Panc1 (cell line): ENCODE measurements at places on chromosomes 5 and 9.

DNA sequence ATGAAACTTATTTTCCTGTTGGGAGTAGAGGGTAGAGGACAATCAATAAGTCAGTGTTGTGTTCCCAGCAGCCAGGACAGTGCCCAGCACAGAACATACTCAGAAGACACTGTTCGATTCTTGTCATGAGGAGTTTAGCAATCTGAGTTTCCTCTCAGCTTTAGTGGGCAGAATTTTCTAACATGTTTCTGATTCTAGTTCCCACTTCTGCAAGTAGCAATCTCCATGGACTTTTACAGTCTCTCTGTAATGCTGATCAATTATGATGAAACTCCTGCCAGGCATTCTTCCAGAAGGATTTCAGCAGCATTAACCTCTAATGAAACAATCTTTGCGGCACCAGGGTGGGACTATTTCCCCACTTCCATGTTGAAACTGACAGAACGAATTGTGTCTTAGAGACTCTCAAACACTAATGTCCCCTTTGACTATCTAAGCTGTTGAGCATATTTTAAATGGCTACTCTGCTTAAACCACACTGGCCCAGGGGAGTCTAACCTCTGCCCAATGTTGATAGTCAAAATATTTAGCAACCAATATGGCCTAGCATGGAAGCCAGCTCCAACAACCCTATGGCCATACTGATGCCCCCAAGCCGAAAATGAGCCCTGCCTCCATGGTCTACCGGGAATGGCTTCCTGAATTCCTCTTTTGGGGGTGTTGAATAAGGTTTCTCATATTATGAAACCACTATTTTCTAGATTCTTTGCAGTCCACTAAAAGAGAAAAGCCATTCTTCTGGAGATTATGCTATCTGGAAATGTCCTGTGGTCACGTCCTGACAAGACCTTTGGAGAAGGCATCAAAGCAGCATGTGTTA is 484.3 kb downstream of the BNC2 start:
- no peaks in the 10 kb centered on the region for H3K27me3 ChIP-seq
- H3K36me3 ChIP-seq, result no peaks in the 10 kb centered on the region

GRCh38 chr9:80294955-80295354 is 723.2 kb downstream of the TLE4 start:
- no peaks in the 10 kb centered on the region for H3K36me3 ChIP-seq
- H3K27me3 ChIP-seq, result no peaks in the 10 kb centered on the region

DNA sequence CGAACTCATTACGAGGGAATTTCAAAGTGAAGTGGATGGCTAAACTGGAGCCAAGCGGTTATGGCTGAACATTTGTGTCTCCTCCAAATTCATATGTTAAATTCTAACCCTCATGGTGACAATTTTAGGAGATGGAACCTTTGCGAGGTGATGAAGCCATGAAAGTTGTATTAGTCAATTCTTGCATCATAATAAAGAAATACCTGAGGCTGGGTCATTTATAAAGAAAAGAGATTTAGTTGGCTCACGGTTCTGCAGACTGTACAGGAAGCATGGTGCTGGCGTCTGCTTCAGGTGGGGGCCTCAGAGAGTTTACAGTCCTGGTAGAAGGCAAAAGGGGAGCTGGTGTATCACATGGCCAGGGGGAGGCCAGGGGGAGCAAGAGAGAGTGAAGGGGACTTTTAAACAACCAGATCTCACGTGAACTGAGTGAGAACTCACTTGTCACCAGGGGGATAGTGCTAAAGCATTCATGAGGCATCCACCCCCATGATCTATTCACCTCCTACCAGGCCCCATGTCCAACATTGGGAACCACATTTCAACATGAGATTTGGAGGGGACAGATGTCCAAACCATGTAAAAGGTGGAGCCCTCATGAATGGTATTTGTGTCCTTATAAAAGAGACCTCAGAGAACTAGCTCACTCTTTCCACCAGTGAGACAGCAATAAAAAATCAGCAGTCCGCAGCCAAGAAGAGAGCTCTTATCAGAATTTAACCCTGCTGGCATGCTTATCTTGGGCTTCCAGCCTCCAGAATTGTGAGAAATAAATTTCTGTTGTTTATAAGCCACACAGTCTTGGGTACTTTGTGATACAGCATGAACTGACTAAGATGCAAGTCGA is 143.4 kb downstream of the MTRR start:
- no peak overlapping the region for H3K27ac ChIP-seq
- no peaks in the 10 kb centered on the region for H3K4me1 ChIP-seq
- H3K36me3 ChIP-seq, result no peaks in the 10 kb centered on the region

- no peak overlapping the region for H3K4me3 ChIP-seq
- H3K36me3 ChIP-seq, result no peaks in the 10 kb centered on the region
- H3K4me1 ChIP-seq, result no peaks in the 10 kb centered on the region
- H3K27ac ChIP-seq, result no peak overlapping the region
Observed at GRCh38 chr9:107983181-107983603, 493.6 kb upstream of the KLF4 start.

DNA sequence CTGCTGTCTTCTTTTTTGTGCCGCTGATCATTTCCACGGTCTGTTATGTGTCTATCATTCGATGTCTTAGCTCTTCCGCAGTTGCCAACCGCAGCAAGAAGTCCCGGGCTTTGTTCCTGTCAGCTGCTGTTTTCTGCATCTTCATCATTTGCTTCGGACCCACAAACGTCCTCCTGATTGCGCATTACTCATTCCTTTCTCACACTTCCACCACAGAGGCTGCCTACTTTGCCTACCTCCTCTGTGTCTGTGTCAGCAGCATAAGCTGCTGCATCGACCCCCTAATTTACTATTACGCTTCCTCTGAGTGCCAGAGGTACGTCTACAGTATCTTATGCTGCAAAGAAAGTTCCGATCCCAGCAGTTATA is 17.1 kb downstream of the F2R start:
- H3K4me1 ChIP-seq, result no peaks in the 10 kb centered on the region; the same call in 1 of the 2 replicates
- H3K27me3 ChIP-seq, result no peaks in the 10 kb centered on the region
- no peak for DNase-seq
- H3K4me3 ChIP-seq, result no peak overlapping the region

GRCh38 chr5:81852291-81853029 is 101.6 kb upstream of the SSBP2 start:
- DNase-seq, result no peak
- H3K4me3 ChIP-seq, result peak overlapping the region; percentile 34
- peak overlapping the region; percentile 53 for H3K27ac ChIP-seq
- H3K36me3 ChIP-seq, result no peaks in the 10 kb centered on the region

- no peak for DNase-seq
- no peaks in the 10 kb centered on the region for H3K4me1 ChIP-seq
- no peaks in the 10 kb centered on the region for H3K36me3 ChIP-seq
- no peak overlapping the region for H3K4me3 ChIP-seq
- H3K27me3 ChIP-seq, result no peaks in the 10 kb centered on the region
Observed at GRCh38 chr5:78562714-78563330, 85.8 kb downstream of the LHFPL2 start.

- no peaks in the 10 kb centered on the region for H3K4me1 ChIP-seq
- no peak overlapping the region for H3K4me3 ChIP-seq
- no peaks in the 10 kb centered on the region for H3K36me3 ChIP-seq
- no peak overlapping the region for H3K27ac ChIP-seq
- H3K27me3 ChIP-seq, result peaks cover 22% of the 10 kb centered on the region
Observed at GRCh38 chr5:11075035-11075805, 314.2 kb upstream of the DAP start.

GRCh38 chr9:1978941-1979340 is 36.2 kb upstream of the SMARCA2 start:
- no peak overlapping the region for H3K27ac ChIP-seq
- H3K4me1 ChIP-seq, result no peaks in the 10 kb centered on the region
- no peaks in the 10 kb centered on the region for H3K36me3 ChIP-seq
- DNase-seq, result no peak
- no peaks in the 10 kb centered on the region for H3K27me3 ChIP-seq

- no peak overlapping the region for H3K4me3 ChIP-seq
- no peak for DNase-seq
- H3K36me3 ChIP-seq, result peaks cover 8% of the 10 kb centered on the region; the same call in 1 of the 2 replicates
- no peaks in the 10 kb centered on the region for H3K4me1 ChIP-seq
- H3K27ac ChIP-seq, result no peak overlapping the region
Observed at GRCh38 chr9:108889649-108890067, 27.6 kb downstream of the ACTL7A start.

DNA sequence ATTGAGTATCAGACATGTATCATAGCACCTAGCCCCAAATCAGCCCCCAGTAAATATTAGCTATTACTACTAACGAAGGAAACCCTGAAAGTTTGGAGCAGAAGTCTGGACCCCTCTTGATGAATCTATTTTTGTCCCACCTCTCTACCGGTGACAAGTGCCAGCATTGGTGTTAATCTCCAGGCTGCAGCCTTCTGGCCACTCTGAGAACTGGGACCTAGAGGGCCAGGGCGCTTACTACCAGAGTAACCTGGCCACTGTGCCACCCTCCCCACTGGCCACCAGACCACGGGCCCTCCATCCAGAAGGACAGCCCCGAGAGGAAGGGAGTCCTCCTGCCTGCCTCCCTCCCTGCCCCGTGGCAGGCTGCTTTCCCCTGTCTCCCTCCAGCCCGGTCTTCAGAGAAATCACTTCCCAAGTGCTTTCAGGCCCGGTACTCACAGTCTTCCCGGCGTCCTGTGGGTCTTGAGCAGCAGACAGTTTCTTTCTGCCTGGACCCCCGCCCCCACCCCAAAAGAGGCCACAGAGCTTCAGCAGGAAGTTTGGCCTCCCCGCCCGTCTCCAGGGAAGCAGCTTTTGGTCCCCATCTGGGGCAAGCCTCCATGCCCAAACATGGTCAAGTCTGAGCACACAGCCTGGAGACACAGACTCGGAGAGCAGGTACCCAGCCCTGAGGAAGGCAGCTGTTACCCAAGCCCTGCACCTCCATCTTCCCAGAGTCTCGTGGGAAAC is at the start of gene KCNMB1:
Gene KCNMB1, minus strand, starts transcription at position 550 of the 732 bp plus-strand sequence. CDS start 3,920 bp downstream, outside the sequence.
- H3K36me3 ChIP-seq, result no peaks in the 10 kb centered on the region
- DNase-seq, result no peak
- no peak within 1 kb of the TSS for H3K4me3 ChIP-seq
- no peaks in the 10 kb centered on the region for H3K4me1 ChIP-seq
- peaks cover 2% of the 10 kb centered on the region for H3K27me3 ChIP-seq

GRCh38 chr9:89811886-89812450 is 207.2 kb downstream of the GADD45G start:
- no peak overlapping the region for H3K4me3 ChIP-seq
- no peaks in the 10 kb centered on the region for H3K27me3 ChIP-seq
- H3K4me1 ChIP-seq, result no peaks in the 10 kb centered on the region
- no peak for DNase-seq
- H3K36me3 ChIP-seq, result no peaks in the 10 kb centered on the region

DNA sequence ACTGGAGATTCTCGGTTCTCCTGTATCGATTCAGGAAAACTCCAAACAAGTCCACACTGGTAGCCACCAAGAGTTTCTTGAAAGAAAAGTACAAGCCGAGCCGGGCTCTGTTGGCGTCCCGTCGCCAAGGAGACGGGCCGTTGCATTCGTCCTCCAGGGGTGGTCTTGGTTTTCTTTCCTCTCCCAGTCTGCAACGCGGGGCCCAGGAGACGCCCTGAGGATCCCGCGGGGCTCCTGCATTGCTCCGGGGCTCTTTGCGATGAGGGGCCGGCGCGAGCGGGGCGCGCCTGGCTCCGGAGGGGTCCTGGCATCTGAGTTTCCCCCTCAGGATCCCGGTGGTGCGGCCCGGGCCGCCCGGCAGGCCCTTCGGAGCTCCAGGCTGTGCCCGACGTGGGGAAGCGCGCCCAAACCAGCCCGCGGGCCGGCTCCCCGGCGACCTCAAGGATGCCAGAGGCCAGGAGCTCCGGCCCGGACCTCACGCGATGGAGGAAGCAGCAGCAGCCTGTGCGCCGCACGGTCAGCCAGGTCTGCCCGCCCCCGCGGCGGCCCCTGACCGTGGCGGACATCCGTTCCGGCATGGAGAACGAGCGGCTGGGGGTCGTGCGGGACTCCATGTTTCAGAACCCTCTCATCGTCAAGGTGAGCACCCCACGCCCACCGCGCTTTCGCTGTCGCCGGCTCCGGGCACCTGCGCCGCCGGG is at the start of gene CFAP77:
Gene CFAP77, plus strand, starts transcription at position 384 of the 701 bp plus-strand sequence. Its CDS starts 61 bp downstream, at position 445.
- H3K4me1 ChIP-seq, result peaks cover 9% of the 10 kb centered on the region
- H3K27ac ChIP-seq, result peak within 1 kb of the TSS; percentile 57; the same call in 1 of the 2 replicates
- peaks cover 12% of the 10 kb centered on the region for H3K27me3 ChIP-seq
- DNase-seq, result no peak
- H3K4me3 ChIP-seq, result peak within 1 kb of the TSS; percentile 50
- H3K36me3 ChIP-seq, result peaks cover 2% of the 10 kb centered on the region; the same call in 1 of the 2 replicates
